ENCODE measurements at places on chromosomes 1 and 21.

DNA sequence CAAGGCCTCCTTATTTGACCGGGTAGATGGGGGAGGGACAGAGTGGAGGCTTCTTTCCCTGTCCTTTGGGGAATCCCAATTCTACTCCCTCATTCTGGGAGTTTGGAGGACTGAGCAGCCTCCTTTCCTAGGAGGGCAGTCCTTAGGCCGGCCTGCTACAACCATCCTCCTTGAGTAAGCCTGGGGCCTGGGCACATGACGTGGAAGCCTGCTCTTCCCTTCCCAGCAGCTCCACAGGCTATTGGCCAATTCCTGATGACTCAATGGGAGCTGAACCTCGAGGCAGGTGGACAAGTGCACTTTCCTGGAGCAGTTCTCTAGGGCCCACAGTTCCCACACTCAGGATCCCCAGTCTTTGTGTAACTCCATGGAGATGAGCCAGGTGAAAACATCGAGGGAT is 3.1 kb downstream of the KCNA10 start:
- no peak for DNase-seq

GRCh38 chr1:6898974-6899539 is 113.8 kb downstream of the CAMTA1 start:
- no peak for DNase-seq

GRCh38 chr1:16088996-16089395 is 15.5 kb upstream of the FAM131C start:
- DNase-seq = no peak

DNA sequence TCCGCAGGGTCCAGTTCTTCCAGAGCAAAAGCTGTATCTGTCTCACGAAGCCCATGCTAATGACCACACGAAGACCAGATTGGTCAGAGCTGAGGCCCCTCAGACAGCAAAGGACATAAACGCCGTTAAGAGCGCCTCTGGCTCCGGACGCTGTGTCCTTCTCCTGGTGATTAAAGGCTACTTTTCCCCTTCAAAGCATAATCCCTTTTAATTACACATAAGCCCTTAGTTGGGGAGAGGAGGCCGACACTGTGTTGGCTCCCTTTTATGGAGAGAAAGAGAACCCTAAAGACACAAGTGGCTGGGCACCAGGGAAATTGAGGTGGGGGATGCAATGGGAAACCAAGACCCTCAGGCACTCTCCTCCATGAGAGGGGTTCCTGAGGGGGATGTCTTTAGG is at the start of gene ABCA4:
TSS of gene ABCA4 (minus strand) at position 158 of the 400 bp plus-strand sequence. CDS start at position 55, 103 bp downstream.
- DNase-seq = no peak

DNA sequence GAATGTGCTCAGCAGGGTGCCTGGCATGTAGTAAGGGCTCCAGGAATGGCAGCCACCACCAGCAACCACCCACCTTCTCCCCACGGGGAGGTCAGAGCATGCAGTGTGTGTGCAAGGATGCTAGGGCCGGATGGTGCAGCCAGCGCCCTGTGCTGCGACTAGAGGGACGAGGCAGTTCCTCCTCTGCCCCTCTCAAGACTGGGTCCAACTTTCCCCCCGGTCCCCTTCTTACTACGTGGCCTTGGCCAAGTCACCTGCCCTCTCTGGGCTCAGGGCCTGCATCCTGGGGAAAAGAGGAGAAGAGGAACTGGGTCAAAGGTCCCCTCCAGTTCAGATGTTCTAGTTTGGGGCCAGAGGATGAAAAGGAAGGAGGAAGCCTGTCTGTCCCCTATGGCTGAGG is 71.6 kb upstream of the TARDBP start:
- no peak for DNase-seq

DNA sequence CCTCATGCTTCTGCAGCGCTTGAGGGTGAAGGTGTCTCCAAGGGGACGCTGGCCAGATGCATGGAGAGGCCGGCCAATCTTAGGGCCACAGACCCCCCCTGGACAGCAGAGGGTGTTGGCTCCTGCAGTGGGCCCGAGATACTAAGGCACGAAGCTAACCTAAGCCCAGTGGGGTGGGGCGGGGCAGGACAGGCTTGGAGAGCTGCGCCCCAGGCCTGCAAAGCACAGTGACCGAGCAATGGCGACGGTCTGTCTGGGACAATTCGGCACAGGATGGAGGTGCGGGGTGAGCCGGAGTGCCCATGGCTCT is 1.3 kb downstream of the FNDC10 start:
- DNase-seq = no peak

DNA sequence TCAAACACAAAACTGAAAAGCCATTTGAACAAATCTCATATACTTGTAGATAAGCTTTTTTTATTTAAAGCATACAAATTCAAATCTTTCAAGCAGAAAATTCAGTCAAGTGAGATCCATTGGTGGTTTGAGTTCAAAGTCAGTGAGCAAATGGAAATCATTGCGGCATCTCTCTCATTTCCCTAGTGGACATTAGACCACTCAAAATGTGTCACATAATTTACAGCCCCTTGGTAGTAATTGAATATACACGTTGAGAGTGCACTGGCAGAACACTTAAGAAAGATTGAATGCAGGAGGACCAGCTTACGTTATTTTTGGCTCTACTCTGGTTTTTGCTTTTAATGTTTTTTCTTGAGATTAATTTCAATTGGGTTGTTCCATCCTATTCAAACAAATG is 633.7 kb downstream of the USP25 start:
- DNase-seq = no peak

DNA sequence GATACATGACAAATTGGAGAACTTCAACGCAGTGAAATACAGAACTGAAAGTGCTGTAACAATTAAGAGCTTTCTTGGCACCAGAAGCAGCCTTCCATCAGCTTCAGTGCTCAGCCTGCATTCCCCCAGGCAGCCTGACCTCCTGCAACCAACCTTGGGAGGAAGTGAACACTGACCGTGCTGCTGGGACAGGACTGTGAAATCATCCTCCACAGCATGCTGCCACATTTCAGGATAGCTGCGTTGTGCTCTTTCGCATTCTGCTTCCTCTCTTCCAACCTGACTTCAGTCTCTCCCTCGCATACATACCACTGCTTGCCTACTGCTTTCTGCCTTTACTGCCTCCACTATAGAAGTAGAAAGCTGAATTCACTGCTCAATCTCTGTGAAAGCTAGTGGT is 388.6 kb downstream of the RWDD3 start:
- DNase-seq = no peak

DNA sequence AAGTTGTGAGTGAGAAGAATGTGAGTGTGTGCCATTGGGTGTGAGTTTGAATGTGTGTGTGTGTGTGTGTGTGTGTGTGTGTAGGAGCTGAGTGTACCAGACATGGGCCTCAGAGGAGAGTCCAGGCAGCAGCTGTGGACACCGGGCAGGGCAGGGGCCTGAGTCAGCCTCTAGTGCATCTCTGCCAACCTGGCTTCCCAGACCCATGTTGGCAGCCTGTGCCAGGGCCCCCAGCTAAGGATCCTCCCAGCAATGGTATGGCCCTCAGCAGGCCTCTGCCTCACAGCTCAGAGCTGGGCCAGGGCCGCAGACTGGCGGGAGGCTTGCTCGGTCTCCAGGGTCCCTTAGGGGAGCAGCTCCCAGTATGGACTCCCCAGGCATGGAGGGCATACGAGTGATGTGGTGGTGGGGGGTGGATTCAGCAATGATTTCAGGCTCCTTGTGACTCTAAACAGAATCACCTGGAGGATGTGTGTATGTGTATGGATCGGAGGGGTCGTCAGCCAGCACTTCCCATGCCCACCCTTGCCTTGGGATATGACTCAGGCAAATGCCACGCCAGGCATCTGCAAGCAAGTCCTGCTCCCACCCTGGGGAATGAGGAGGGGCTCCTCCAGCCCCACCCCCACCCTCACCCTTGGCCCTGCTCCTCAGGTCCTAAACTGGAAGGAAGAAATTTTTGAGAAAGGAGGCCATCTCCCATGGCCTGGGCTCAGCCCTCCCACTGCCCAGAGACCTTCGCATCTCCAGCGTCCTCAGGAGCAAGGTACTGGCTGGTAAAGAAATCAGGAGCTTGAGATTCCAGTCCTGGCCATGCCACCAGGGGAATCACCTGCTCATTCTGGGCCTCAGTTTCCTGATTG is 1.8 kb upstream of the FOXO6 start:
- DNase-seq = no peak

GRCh38 chr1:108570128-108570527 is 10.2 kb downstream of the EEIG2 start:
- no peak for DNase-seq

DNA sequence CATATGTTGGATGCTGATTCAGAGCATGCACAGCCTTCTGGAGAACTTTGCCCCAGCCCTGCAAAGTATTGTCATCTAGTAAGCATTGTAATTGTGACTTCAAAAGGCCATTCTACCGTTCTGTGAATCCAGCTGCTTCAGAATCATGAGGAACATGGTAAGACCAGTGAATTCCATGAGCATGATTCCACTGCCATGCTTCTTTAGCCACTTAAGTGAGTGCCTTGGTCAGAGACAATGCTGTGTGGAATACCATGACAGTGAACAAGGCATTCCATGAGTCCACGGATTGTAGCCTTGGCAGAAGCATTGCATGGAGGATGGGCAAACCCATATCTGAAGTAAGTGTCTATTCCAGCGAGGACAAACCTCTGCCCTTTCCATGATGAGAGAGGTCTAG is 123.7 kb downstream of the S1PR1 start:
- no peak for DNase-seq

DNA sequence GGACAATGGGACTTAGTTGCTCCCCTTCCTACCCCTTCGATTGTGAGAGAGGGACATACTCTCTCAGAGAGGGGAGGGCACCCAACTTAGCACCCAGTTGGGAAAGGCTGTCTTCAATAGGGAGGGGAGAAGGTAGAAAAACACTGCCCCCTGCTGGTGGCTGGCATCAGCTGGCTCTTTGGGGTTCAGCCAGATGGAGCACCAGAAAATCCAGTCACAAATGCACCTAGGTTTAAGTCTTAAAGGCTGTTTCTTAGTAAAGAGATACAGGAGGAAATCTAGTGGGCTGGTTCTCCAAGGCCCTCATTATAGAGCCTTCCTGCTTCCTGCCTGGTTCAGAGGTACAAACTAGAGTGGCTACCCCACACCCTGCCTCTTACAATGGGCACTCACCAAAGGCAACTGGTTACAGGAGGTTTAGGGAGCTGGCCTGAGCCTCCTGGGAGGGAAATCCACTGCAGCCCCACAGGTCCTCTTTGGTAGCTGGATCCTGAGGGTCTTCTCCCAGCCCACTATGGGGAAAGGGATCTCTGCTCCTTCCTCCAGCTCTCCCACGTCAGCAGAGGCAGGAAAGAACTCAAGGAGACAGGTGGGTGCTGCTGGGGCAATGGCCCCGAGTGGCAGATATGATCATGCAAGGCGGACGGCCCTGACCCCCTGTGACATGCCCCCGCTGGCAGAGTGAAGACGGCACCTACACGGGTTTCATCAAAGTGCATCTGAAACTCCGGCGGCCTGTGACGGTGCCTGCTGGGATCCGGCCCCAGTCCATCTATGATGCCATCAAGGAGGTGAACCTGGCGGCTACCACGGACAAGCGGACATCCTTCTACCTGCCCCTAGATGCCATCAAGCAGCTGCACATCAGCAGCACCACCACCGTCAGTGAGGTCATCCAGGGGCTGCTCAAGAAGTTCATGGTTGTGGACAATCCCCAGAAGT is 28.3 kb downstream of the EIF2D start:
- DNase-seq = peak; percentile 81

GRCh38 chr1:89171067-89171438 is 4.8 kb downstream of the GBP7 start:
- DNase-seq = no peak

DNA sequence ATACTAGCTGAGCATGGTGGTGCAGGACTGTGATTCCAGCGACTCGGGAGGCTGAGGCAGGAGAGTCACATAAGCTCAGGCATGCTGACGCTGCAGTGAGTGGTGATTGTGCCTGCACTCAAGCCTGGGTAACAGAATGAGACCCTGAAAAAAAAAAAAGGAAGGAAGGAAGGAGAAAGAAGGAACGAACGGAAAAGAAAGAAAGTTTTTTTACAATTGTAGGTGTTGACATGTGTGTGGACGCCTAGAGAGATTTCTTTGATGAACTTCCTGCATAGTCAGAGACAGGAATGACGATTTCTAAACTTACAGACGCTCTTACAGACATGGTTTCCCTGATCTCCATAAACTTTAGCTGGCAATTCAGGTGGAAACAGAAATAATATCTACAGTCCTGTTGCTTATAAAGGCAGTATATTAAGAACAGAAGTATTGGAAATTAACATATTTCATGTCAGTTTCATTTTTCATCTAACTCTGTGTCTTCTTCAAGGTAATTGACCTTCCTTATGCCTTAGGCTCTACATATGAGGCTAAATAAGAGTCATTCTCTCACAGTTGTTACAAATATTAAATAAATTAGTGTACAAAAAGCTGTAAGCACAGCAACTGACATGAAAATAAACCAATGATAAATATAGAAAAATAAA is 4.1 kb downstream of the SAMSN1 start:
- no peak for DNase-seq

DNA sequence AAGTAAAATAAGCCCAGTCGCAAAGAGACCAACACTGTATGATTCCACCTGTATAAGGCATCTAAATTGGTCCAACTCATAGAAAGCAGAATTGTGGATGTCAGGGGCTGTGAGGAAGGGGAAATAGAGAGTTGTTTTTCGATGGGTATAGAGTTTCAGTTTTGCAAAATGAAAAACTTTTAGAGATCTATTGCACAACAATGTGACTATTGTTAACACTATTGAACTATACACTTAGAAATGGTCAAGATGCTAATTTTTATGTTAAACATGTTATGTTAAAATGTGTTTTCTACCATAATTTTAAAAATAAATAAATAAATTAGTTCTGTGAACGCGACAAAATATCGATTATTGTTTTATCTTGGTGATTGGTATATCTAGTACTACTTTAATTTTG is 192.4 kb downstream of the PTGER3 start:
- DNase-seq = no peak

- no peak for DNase-seq
Observed at GRCh38 chr1:38115682-38116202, 69.1 kb upstream of the POU3F1 start.

DNA sequence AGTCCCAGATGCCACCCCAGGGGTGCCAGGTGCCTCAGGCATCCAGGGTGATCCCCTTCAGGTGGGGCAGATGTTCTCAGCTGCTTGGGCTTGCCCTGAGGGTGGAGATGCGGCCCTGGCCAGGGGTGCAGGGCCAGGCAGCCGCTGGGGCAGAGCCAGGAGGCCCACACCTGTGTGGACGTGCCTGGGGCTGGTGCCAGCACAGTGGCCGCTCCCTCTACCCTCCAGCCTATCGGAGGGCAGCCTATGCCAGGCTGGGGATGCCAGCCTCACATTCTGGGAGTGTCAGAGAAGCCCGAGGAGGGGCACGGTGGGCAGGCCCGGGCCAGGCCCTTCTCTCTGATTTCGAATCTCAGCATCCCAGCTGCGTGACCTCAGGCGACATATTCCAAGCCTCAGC is 96.5 kb upstream of the WNT4 start:
- DNase-seq = no peak

DNA sequence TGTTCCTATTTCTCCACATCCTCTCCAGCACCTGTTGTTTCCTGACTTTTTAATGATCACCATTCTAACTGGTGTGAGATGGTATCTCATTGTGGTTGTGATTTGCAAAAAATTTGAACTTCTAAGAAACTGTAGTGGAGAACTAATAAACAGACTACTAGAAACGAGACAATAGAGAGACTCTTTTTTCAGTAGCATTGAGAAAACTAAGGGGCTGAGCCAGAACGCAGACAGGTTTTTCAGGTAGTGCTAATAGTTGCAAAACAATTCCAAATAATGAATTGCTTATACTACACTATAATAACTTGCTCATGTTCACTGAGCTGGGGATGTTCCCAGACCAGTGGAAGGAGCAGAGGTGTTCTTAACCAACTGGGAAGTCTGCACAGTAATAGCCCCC is 98.8 kb upstream of the DPH5 start:
- DNase-seq = no peak

- DNase-seq = no peak
Observed at GRCh38 chr1:198919667-198920398, 281.0 kb downstream of the PTPRC start.

- DNase-seq = no peak
Observed at GRCh38 chr1:228992044-228992443, 256.8 kb downstream of the RHOU start.
